Breast epithelium (tissue), 4 donors: ENCODE measurements at places on chromosomes 1 and 21. TPM values are rescaled to one million over a fixed set of nuclear protein-coding genes. Genes with fewer than 3 reads are reported as not detected.

DNA sequence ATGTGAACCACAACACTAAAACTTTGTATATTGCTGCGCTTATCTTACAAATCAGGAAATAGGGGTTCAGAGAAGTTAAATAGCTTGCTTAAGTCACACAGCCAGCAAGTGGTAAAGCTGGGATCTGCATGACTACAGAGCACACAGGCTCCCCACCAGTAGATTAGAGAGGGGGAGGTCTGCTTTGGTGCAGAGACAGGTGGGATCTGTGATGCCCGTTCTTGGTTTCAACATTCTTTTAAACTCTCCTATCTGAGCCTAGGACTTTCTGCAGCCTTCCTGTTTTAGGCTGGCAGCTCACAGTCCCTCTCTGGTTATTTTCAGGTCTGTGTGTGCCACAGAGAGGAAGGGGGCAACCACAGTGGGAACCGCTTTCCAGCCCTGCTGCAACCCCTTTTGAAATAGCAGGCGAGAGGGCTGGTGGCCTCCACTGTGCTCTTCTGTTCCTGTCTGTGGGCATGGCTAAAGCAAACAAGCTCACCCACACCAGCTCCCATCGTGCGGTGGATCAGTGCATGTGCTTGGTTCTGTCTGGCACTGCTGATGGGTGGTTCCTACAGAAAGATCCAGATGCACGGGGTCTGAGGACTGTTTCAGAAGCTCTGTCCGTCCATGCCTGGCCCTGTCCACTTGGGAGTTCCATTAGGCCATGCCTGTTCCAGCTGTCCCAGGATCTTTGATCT, 1.7 kb upstream of the IL6R start:
- no peak for DNase-seq

- DNase-seq, result no peak
Measured at GRCh38 chr1:67889953-67890567, 56.8 kb upstream of the GNG12 start.

Gene ELF3
- 367 TPM for total RNA-seq

DNA sequence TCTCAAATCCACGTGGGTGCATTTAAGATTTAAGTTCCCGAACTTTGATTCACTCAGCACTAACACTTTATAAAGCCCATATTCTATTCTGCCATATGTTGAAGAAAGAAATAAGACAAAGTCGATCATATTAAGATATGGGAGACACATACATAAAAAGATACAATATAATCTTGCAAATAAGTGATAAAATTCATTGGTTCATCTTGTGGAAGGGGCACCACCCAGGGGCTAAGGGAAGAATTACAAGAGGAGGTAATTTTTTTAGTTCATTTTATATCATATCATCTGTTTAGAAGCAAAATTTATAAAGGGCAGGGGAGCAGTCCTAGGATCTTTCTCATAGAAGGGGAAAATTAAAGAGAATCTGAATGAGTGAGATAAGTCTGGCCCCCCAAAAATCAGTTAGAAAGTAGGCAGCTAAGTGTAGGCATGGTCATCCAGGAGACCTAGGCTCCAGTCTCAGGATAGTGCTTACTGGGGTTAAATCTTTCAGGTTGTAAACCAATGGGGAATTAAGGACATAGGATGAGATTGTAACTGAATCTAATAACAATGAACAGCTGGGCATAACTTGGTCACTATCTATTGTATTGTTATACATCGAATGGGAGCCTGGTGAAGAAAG, 124.2 kb upstream of the L1TD1 start:
- DNase-seq, result no peak

DNA sequence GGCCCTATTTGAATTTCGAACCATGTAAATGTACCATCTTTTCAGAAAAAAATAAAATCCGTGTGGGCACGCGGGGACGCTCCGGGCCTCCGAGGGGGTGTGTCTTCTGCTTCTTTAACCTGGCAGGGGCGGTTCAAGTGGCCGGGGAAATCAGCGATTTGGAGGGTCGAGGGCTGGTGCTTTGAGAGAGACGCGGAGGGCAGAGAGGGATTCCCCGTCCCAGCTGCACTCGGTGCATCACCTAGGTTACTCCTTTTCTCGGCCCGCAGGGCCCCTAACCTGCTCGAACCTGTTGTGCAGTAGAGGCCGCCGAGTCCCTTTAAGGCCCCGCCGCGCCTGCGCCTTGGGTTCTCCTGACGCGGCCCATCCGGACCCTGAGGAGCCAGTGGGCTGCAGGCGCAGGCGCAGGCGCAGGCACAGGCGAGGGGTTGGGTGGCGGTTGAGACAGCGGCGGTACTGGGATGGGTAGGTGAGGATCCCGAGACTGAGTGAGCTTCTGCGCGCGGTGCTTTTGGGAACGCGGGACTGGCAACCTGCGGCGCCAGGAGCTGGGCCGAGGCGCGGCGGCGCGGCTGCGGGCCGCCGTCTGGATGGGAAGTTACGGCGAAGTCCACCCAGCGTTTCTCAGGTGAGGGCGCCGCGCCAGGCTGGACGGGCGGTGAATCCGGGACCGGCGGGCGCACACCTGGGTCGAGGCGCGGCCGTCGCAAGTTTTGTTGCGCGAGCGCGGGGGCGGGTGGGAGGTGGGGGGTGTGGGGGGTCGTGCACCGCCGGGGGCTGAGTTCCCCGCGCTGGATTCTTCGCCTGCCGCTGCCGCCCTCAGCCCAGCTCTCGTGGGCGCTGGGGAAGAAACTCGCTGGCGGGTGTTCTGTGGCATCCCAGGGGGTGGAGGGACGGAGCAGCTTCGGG, at the start of gene NBPF3:
Gene NBPF3, plus strand, starts transcription at position 417 of the 909 bp plus-strand sequence. CDS start 4,950 bp downstream, outside the sequence.
- peak; percentile 80 for DNase-seq

DNA sequence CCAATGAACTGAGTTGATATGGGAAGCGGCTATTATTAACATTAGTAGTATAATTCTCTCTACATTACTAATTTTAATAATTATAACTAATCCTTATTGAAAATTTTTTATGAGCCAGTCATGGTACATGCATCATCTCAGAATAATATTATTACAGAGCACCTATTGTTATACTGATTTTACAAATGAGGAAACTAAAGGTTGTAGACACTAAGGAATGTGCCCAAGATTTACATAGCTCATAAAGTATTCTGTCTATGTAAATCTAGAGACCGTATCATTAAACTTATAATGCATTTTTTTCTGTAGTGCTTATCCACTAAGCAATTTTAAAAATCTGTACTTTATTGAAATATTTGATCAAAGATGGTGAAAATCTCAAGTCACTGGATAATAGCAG, 825.9 kb downstream of the PLA2G4A start:
- DNase-seq, result no peak

DNA sequence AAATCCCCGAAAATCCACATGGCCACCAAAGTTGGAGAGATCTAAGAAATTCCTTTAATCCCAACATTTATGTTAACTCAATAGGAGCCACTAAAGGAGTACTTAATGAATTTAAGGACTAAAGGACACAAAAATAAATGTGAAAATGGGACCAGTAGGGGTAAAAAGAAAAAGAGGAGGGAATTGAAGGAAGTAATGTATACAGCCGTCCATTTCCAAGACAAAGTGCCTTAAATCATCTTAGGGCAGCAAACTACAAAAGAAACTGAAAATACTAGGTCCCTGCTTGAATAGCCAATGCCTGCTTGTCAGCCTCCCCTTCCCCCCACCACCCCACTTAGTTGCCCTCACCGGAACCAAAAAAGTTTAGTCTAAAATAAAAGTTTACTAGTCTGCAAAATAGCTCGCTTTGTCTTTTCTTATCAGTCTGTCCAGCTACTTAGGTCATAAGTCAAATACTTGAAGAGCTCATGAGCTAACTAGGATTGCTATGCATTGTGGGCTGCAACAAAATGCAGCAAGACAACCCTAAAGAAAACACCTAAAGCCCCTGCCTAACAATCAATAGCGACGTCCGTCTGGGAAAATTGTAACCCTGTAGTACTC, 66.3 kb upstream of the TLR5 start:
- no peak for DNase-seq

Gene SELL
- 2.0 TPM for total RNA-seq

DNA sequence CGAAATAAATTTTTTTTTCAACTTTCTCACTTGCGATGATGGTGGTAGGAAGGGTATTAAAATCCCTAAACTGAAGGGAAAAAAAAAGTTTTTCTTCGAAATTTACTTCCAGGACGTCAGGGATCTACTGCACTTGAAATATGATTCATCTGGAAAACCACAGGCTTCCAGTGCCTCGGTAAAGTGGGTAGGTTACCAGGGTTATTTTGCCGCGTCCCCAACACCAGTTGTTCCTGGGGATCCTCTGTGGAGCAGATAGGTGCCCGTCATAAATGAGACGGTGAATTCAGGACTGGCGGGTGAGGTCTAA, 773 bp downstream of the RABIF start:
- DNase-seq, result no peak

DNA sequence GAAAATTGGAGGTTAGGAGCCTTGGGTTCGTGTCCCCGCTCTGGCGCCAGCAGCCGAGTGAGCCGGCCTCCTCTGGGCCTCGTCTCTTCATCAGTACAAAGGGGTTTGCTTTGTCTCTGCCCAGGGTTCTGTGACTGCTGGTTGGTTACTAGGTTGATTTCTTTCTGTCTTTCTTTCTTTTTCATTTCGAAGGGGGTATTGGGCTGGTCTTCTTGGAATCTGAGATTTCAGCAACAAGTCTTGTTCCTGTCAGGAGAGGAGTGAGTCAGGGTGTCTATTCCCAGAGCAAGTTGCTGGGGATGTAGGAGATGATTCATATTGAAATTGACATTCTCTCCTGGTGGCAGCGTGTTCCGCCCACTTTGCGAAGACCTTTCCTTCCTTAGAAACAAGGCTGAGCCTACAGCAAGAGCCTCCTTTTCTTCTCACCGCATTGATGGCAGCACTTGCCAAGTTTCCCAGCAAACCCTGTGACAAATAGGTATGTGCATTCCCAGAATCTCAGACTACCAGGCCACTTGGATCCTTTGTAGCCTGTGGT, 79.2 kb downstream of the MAN1C1 start:
- DNase-seq, result no peak

DNA sequence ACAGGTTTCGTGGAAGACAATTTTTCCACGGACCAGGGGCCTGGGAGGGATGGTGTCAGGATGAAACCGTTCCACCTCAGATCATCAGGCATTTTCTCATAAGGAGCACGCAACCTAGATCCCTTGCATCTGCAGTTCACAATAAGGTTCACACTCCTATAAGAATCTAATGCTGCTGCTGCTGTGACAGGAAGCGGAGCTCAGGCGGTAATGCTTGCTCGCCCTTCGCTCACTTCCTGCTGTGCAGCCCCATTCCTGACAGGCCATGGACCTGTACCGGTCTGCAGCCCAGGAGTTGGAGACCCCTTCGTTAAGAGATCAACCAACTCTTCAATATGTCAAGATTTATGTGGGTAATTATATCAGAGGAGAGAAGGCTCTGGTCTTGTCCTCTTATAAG, 3.3 kb upstream of the DHX9 start:
- DNase-seq, result no peak

- no peak for DNase-seq
Measured at GRCh38 chr1:66207484-66207883, 326.5 kb upstream of the SGIP1 start.

GRCh38 chr1:94676686-94677085, 135.1 kb upstream of the F3 start:
- DNase-seq, result no peak

DNA sequence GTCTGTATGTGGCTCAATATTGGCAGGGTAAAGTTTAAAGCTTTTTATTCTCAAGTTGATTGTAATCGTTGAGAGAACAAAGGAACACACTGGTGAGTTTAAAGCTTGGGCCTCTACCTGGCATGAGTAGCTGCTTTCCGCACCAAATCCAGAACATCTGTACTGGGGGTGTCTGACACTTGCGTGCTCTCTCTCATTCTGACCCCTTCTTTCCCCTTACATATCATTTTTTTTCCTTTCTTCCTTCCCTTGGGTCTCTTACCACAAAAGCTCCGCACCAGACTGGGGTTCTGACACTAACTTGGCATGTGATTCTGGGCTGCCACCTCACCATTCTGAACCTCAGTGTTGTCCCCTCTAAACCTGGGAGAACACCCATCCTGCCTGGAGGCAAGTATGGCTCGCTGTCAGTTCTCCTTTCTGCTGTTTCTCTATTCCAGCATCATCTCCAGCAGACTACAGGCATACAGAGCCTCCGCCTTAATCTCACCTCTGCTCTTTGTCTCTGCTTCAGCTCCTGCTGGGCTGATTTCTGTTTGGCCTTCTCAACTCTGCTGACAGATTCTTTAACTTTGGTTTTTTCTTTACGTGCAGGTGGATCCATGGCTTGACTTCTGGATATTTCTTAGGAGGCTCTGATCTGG, 859 bp upstream of the ERMAP start:
- no peak for DNase-seq

Gene PCSK9
- total RNA-seq, result 0.15 TPM

Gene CLCA1
- total RNA-seq, result not detected

Gene AHCTF1
- 44.9 TPM for total RNA-seq

Gene HOOK1
- 12.5 TPM for total RNA-seq

GRCh38 chr1:22462928-22463327, 11.3 kb downstream of the ZBTB40 start:
- no peak for DNase-seq

DNA sequence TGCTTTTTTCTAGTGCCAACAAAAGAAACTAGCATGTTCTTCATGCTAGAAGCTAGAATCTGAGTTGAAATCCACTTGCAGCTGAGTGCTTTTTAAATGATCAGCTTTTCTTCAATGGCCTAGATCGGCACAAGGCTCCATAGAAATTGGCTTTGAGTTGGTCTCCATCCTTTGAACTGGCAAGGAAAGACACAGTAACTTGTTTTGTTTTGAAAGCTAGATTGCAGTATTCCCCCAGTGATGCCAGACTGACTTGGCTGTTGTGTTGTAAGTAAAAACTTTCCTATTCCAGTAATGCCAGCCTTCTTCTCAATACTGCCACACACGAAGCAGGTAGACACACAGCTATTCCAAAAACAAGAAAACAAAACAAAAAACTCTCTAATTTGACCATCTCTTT, 139.1 kb downstream of the FMN2 start:
- DNase-seq, result no peak

GRCh38 chr1:222539951-222540597, 7.8 kb downstream of the HHIPL2 start:
- no peak for DNase-seq

GRCh38 chr1:155877945-155878344, 18.6 kb downstream of the SYT11 start:
- no peak for DNase-seq

DNA sequence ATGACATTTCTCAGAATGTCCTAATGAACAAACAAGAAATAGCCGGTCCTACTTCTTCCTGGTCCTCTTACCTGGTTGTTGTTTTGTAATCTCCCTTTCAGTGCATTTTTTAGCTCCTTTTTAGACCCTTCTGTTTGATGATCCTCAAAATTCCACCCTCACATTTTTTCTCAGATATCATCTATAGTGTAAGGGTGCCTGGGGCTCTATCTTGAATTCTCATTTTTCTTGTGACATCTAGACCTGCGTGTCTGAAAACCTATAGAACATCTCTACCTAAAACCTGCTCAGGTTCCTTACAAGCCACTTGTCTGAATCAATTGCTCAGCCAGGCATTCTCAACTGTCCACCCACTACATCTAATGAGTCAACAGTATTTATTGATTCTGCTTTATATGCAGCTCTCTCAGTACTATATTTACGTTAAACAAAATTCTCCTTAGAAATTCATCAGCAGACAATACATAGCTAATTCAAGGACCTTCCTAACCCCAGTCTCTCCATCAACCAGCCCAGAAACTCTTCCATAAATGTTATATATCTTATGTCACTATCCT, 36.5 kb upstream of the USH2A start:
- DNase-seq, result no peak

Gene CLDN17
- total RNA-seq, result not detected
